ENCODE measurements at places on chromosomes 1 and 21.

- no peak for DNase-seq
Observed at GRCh38 chr1:31064111-31064717, 1.3 kb downstream of the PUM1 start.

DNA sequence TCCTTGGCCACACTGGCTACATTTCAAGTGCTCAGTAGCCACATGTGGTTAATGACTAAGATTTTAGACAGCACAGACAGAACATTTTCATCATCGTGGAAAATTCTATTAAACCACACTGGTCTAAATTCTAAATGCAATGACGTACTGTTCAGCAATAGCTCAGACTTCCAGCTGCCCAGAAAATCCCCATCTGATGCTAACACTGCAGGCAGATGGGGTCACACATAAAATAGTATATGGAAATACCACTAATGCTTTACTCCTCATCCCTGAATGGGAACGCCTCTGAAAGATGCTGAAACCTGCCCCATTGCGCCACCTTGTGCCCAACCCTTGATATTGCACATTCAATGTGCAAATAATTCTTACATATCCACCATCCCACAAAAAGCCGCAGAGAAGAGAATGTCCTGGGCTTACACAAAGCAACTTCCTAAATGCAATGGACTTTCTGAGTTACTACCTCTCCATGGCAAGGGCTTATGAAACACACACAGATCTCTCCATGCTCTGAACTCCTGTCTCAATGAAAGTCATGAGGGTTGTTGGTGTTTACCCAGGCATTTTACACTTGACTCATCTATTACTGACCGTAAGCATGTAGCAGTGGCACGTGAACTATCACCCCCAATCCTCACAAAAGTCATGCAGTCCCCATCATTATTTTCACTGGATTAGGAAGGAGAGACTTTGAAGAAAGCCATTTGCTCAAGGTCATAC is 20.3 kb upstream of the SLC5A9 start:
- no peak for DNase-seq

DNA sequence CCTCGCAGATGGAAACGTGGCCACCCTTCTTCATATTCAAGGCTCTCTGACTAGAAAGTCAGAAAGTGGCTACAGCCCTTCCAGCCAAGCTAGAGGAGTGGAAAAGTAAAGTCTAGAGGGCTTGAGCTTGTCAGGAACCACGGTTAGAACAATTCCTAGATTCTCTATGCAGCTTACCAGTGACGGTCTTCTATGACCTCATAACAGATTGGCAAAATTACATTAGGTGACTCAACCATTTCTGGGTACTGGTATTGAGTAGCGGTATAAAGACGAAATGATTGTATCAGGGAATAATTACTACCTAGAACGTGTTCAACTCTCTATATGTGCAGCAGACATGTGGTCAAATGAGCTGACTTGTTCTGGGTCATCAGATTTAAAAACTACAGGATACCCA is 155.0 kb upstream of the RUNX1 start:
- DNase-seq = no peak

- no peak for DNase-seq
Observed at GRCh38 chr1:225534135-225534534, 106.3 kb upstream of the LBR start.

DNA sequence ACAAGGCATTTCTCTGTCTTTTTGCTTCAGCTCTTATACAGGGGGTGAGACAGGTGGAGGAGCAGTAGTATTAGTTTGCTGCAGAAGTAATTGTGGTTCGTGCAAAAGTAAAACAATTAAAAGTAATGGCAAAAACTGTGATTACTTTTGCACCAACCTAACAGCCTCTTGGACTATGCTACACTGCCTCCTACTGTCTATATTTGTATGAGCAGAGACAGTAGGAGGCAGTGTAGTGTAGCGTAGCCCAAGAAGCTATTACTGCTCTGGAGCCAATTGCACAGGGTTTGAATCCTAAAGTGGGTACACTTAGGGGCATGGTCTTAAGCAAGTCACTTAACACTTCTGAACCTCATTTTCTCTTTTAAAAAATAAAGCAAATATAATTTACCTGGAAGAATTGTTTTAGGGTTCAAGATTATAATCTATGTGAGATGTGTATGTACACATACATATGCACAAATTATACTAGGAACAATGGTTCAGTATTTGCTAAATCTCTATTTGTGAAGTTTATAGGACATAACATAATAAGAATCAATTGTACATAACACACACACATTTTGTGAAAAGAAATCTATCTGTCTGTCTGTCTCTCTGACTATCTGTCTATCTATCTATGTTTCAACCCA is 103.8 kb downstream of the BRINP3 start:
- no peak for DNase-seq

DNA sequence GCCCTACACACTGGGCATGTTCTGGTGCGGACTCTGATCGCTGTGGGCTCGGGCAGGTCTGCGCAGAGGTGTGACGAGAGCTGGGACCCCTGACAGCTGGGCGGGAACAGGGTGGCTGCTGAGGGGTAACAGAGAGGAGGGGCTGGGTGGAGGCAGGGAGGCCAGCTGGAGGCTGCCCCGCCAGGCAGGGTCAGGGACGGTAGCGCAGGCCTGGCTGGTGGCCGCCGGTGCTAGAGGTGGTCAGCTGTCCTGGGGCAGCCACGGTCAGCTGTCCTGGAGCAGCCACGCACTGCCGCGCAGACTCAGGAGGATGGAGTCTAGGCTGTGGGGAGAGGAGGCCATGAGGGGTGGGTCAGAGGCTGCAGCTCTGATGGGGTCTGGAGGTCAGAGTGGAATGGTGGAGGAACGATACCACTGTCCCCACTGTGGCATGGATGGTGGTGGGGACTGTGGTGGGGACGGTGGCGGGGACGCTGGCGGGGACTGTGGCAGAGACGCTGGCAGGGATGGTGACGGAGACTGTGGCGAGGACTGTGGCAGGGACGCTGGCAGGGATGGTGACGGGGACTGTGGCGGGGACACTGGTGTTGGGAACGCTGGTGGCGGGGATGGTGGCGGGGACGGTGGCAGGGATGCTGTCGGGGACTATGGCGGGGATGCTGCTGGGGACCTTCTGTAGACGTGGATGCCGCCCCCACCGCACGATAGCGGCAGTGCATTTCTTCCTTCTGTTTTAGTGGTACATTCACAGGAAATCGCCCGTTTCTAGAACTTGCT is 21.3 kb upstream of the LRRC3 start:
- no peak for DNase-seq

DNA sequence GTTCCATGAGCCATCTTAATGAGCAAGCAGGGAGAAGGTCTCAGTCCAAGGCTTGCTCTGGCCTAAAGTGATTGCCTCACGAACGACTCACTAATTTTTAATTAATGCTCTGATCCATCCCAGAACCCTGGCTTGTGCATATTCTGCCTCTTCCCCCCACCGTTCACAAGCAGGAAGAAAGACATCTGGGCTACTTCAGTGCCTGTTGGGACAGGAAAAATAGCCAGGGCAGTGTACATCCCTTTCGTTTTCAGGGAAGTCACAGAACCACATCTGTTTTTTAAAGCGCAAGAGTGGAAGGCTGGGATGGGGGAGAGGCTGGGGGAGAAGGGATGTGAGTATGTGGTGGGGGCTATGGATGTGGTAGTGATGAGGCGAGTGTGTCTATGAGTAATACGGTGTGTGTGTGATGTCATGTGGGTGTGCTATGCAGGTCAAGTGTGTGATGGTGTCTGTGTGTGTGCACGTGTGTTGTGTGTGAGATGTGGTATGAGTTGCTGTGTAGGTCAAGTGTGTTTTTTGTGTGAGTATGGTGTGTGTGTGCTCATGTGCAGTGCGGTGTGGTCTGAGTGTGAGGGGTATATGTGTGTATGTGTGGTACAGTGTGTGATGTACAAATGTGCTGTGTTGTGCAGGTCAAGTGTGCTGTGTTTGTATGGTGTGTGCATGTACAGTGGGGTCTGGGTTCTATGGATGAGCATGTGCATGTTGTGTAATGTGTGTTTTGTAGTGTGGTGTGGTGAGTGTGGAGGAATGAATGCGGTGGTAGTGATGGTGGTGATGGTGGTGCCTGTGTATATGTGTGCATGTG is 64.9 kb upstream of the SYT6 start:
- DNase-seq = no peak

GRCh38 chr21:35922618-35923017 is 137.7 kb downstream of the SETD4 start:
- no peak for DNase-seq

DNA sequence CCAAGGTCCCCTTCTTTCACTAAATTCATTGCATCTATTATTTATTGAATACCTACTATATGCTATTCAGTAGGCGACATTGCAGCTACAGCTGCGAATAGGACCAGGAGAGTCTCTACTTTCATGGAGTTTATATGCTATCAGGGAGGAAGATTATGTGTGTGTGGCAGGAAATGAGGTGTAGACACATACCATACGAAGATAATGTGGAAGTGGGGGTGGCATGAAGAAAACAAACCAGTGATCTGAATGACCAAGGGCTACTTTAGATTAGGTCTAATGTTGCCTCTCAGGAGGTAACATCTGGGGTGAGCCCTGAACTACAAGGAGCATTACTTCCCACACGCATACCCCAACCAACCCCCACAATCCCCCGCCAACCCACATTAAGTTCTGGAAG is 1.0 kb upstream of the PPIH start:
- DNase-seq = no peak

DNA sequence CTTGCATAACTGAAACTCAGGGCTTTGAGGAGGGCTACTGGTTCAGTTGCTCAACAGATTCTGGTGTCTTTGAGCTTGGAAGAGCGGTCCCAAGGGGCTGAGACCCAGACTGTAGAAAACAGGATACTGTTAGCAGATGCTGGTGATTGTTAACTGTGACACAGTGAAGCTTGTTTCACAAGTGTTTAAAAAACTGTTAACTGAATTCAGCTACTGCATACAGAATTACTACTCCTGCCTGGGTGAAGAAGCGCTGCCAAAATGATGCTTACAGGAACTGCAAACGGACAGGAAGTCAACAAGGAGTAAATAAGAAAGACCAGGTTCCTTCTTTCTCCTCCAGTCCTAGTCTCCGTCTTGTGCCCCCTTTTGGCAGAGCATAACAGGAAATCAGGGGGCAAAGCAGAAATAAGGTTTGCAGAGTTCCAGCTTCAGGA is 195.3 kb upstream of the USP25 start:
- DNase-seq = no peak

DNA sequence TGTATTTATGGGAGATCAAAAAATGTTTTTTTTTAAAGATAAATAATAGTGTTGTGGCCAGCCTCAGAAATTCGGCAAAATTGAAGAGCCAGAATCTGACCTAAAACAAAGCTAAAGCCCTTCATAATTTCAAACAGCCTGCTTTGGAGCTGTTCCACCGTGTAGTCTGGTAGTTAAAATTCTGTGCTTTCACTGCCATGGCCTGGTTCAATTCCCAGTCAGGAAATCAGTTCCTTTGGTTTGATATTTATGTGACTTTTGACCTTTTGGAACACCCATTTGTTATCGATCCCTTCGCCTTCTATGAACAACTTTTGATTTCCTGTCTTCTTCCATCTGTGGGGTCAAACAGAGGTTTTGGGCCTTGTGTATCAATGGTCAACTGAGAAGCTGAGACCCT is 179.8 kb downstream of the HFM1 start:
- no peak for DNase-seq

DNA sequence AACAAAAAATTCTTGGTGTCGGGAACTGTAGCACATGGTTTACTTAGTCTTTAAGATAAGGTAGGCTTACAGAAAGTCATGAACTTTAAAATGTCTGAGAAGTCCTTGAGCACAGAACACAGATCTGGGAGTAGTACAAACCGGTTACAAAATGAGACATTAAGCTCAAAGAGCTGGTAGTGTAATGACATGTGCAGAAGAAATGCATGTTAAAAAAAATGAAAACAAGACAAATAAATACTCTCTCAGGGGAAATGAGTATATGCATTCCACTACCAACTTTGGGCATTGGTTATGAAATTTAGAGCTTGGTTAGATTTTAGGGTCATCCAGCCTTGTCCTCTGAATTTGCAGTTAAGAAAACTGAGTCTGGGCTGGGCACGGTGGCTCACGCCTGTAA is 91.5 kb upstream of the F3 start:
- DNase-seq = no peak

- DNase-seq = no peak
Observed at GRCh38 chr1:10671622-10672342, 124.7 kb downstream of the CASZ1 start.

DNA sequence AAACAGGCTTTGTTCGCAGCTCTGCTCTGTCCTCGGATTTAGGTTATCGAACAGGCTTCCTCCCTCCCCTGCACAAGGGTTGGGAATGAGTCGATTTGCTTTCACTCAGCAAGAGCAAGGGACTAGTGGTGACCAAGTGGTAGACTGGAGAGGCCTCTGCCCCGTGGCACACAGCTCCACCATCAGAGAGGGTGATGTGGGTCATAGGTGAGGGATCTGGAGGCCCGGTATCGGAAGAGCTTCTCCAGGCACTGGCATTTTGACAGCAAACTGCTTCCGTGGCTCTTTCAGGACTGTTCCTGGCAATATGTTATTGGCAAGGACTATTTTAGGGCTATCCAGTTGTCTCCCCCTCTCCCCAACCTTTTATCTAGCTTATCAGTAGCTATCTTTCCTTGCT is 3.1 kb upstream of the ELF3 start:
- DNase-seq = no peak

DNA sequence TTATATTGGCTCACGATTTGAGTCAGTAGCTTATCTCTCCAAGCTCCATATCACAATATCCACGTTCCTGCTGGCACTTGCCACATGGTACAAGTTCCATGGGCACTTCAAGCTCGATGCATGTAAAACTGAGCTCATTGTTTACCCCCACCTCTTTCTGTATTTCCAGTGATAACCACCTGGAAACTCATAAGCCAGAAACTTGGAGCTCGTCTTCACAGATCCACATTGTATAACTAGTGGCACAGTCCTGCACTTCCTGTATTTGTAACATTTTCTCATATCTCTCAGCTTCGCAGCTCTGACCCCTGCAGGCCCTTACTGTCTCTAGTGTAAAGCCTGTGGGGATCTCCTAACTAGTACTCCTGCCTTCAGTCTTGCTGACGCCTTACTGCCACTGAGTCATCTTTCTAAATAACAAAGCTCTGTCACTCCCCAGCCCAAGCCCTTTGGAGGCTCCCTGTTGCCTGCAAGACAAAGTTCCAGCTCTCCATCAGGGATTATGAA is 6.5 kb upstream of the C2CD4D start:
- DNase-seq = no peak

- DNase-seq = peak; percentile 85
Observed at GRCh38 chr21:44927587-44928461, 7.1 kb upstream of the ITGB2 start.

DNA sequence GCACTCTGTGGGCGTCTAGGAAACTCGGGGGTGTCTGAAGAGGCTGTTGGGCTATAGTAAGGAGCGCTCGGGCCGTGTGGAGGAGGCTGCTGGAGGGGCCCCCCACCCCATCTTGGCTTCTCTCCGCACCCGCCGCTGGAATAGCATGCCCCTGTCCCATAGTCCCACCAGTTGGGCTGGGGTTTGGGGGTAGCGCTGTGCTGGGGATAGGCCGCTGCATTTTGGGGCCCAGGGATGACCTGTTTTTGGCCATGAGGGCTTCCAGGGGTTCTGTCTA is 511 bp downstream of the EFNA3 start:
- no peak for DNase-seq
